CD4-positive, alpha-beta T cell treated with Interleukin-6 for 4 hours (primary cell): ENCODE measurements at places on chromosomes 2 and 18.
A peak's percentile ranks its signal among the peaks of the same experiment; 100 is the strongest.

- peak; percentile 21 for DNase-seq
These were observed 98.5 kb downstream of the DSEL start for GRCh38 chr18:67417864-67418523.

DNA sequence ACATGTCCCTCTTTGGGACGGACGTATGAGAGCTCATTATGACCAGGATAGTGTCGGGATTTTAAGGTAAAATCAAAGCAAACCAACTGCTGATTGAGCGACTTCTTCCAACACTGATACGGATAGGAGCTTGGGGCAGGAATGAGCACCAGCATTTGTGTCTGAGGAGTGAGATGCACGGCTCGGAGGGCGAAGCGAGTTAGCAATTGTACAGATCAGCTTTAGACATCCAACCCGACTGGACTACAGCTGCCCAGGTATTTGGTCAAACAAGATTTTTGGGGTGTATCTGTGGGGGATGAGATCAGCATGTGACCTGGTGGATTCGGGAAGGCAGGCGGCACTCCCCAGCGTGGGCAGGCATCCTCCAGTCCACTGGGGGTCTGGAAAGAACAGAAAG, 76.1 kb downstream of the NDUFA10 start:
- DNase-seq = no peak

GRCh38 chr2:145287736-145288135, 767.8 kb upstream of the ZEB2 start:
- DNase-seq = no peak

- DNase-seq = no peak
These were observed 73.6 kb downstream of the BOD1L2 start for GRCh38 chr18:57220480-57220879.
